ENCODE measurements at places on chromosomes 6 and 20. TPM values are rescaled to one million over a fixed set of nuclear protein-coding genes. Genes with fewer than 3 reads are reported as not detected.

Gene SFTA2
- total RNA-seq = 0.93 TPM

Gene DCDC2
- total RNA-seq = not detected

Gene PPARD
- total RNA-seq = 12.3 TPM

Gene CRISP2
- total RNA-seq = not detected

Gene DOK5
- not detected for total RNA-seq

Gene HDAC2
- total RNA-seq = 104 TPM

Gene GRIK2
- total RNA-seq = not detected

Gene WFDC10B
- not detected for total RNA-seq

Gene PGC
- 0.26 TPM for total RNA-seq

Gene SPATA2
- total RNA-seq = 10.1 TPM

Gene RHAG
- 0.32 TPM for total RNA-seq

Gene GNRH2
- total RNA-seq = 0.64 TPM

Data from GM12878 (cell line).